ENCODE measurements at places on chromosomes 12 and 14. TPM values are rescaled to one million over a fixed set of nuclear protein-coding genes. Genes with fewer than 3 reads are reported as not detected.

NPFF gene
- total RNA-seq, result not detected

MDGA2 gene
- total RNA-seq, result not detected

LBHD2 gene
- total RNA-seq, result not detected

ADCY4 gene
- total RNA-seq, result 1.6 TPM

FGF23 gene
- not detected for total RNA-seq

ISM2 gene
- 0.14 TPM for total RNA-seq

IFNG-AS1 gene
- not detected for total RNA-seq

MED13L gene
- 16.6 TPM for total RNA-seq

FSCB gene
- total RNA-seq, result not detected

PARP11 gene
- 2.1 TPM for total RNA-seq

NCOR2 gene
- 39.7 TPM for total RNA-seq

FAIM2 gene
- not detected for total RNA-seq

TPPP2 gene
- total RNA-seq, result not detected

DLGAP5 gene
- 23.9 TPM for total RNA-seq

GPRC5A gene
- total RNA-seq, result 31.9 TPM

OR8S1 gene
- not detected for total RNA-seq

NANOG gene
- total RNA-seq, result under 0.01 TPM

Measured in airway epithelial cell (primary cell).